ELR (cell line): ENCODE measurements at places on chromosomes 12 and 14.

- DNase-seq = peak; percentile 44
Observed at GRCh38 chr12:8697120-8697475, 693 bp upstream of the RIMKLB start.

GRCh38 chr12:110287986-110288385 lies 6.9 kb downstream of the ATP2A2 start:
- no peak for DNase-seq

GRCh38 chr12:121282072-121282742 lies 14.3 kb downstream of the CAMKK2 start:
- DNase-seq = no peak

GRCh38 chr14:53226553-53226952 lies 73.4 kb upstream of the DDHD1 start:
- DNase-seq = no peak

DNA sequence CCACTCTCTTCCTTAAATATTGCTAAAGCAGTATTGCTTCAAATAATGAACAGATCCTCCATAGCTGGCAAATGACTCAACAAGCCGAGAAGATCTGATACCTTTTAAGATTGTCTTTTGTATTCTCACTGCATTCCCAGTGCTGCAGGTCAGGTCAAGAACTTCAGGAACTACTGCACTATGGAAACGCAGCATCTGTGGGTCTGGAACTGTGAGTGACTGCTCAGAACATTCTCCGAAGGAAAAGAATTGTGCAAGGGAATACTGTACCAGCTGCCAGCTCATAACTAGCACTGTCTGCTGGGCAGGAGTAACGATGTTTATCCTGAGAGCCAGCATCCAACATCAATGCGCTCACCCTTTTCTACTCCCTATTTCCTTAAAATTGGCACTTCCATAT lies 348.0 kb upstream of the SOX5 start:
- DNase-seq = no peak

- DNase-seq = no peak
Observed at GRCh38 chr12:51915951-51916350, 8.6 kb downstream of the ACVRL1 start.

GRCh38 chr14:36884049-36884448 lies 222.4 kb downstream of the PAX9 start:
- no peak for DNase-seq

DNA sequence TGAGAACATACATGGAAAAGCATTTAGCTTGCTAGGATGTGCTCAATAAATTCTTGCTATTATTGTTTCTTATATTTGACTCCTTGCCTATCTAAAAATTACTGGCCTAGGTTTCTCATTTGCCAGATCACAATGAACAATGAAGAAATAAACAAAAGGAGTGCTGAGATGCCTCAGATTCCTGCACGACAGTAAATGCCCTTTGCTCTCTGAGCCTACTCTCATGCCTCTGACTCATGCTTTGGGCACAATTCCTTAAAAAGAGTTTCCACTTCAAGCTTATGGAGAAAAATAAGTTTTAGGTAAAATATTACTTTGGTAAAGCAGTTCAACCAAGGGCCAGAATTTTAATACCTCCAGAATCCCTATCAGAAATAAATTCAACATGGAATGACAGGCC lies 30.9 kb downstream of the GRIN2B start:
- no peak for DNase-seq

DNA sequence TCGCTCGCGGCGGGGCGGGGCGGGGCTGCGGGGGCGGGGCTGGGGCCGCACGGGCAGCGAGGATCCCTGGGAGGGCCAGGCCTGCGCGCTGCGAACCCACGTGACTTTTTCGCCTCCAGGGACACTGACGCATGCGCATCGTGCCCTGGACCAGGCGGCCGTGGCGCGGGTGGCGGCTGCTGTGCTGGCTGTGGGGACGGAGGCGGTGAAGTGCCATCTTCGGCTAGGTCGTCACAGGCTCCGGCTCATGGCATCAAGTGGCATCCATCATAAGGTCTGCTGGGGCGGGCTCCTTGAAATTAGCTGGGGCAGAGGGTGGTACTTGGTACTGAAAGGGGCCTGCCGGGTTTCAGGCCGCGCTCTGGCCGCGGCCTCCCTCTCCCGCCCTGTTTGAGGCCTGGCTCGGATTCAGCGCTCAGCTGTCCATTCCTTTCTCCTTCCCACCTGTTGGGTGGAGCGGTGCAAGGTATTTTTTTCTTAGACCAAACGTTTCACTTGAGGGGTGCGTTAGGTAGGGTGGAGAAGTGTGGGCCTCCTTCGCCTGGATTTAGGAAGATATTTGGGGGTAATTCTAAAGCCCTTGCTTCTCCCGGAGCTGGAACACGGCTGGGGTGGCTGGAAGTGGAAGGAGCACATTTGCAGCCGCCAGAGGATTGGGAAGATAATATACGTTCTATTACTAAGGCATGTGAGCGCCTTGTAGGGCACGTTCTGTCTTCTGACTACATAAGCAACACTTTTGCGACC lies at the start of gene PRPF39:
Gene PRPF39, plus strand, starts transcription at position 141 of the 747 bp plus-strand sequence. CDS start 11,124 bp downstream, outside the sequence.
- DNase-seq = peak; percentile 95

DNA sequence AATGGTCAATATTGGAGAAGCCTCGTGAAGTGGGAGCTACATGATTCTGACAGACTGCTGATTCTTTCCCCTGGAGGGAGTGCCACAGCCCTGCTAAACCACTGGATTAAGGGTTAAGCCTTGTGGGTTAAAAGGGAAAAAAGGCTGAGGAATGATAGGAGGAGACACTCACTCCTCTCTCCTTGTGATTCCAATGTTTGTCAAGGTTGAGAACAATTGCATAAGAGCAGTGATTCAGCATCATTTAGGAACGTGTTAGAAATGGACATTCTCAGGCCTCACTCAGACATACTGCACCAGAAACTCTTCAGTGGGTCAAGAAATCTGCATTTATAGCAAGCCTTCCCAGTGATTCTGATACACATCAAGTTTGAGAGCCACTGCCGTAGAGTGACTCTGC lies 87.8 kb upstream of the GZMB start:
- DNase-seq = no peak

- no peak for DNase-seq
Observed at GRCh38 chr14:34174973-34175372, 224.1 kb upstream of the EGLN3 start.

GRCh38 chr12:65720136-65721130 lies 103.8 kb upstream of the HMGA2 start:
- DNase-seq = peak; percentile 91

DNA sequence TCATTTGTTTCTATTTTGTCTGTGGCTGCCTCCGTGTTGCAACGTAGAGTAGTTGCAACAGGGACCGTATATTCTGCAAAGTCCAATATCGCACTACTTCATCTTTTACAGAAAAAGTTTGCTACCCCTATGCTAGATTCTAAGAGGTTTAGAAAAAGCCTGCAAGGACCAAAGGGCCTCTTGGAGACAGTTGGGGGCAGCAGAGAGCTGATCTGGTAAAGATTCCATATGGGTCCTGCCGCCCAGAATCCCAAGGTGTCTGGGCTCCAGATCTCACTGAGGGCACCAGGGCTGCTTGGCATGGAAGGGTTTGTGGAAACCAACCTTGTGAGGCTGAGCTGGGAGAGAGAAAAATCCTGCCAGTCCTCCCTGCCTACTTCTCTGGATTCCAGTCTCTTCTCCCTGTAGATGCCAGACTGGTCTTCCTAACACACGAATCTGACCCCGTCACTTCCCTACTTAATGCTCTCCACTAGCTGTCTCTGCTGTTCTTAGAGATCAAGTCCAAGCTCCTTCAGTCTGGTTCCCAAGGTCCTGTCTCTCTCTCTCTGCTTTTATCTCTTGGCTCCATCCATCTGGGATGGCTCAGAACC lies 74.6 kb downstream of the GLRX5 start:
- DNase-seq = peak; percentile 68

DNA sequence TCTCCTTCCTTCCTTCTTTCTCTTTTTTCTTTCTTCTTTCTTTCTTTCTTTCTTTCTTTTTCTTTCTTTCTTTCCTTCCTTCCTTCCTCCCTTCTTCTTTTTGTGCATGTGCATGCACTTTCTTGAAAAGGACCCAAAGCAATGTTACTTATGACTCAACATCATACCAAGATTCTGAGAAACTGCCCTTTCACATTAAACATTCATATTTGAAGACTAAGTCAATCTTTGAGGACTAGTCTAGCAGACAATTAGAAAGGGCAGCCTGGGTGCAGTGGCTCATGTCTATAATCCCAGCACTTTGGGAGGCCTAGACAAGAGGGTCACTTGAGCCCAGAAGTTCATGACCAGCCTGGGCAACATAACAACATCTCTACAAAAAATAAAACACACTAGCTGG lies 212.8 kb upstream of the KITLG start:
- DNase-seq = peak; percentile 65

- no peak for DNase-seq
Observed at GRCh38 chr12:47980197-47980596, 16.8 kb downstream of the TMEM106C start.

DNA sequence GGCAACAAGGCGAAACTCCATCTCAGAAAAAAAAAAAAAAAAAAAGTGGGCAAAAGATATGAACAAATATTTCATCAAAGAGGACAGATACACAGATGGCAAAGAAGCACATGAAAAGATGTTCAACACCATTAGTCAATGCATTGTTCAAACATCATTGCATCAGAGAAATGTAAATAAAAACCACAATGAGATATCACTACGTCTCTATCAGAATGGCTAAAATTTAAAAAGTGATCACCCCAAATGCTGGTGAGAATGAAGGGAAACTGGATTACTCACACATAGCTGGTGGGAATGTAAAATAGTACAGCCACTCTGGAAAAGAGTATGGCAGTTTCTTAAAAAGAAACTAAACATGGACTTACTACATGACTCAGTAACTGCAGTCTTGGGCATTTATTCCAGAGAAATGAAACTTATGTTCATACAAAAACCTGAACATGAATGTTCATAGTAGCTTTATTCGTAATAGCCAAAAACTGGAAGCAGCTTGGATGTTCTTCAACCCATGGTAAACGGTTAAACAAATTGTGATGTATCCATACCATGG lies 3.6 kb downstream of the L2HGDH start:
- DNase-seq = peak; percentile 42

DNA sequence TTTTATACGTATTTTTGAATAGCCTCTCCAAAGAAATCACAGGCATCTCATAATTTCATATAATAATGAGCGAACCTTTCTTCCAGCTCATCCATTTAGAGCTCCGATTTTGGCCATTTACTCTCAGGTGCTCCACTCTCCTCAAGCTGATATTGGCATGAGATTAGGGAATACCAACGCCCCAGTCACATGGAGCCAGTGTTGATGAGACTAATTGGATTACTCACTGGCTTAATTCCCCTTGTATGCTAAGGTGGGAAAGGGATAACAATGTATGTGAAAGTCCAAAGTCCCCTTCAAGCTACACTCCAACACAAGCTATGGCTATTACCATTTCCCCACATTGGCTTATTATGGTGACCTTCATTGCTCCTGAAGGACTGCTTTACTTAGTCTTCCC lies 76.6 kb upstream of the NAV3 start:
- no peak for DNase-seq

- DNase-seq = no peak
Observed at GRCh38 chr12:115762936-115763335, 514.6 kb downstream of the MED13L start.

- no peak for DNase-seq
Observed at GRCh38 chr12:111980598-111980997, 32.4 kb downstream of the TMEM116 start.

DNA sequence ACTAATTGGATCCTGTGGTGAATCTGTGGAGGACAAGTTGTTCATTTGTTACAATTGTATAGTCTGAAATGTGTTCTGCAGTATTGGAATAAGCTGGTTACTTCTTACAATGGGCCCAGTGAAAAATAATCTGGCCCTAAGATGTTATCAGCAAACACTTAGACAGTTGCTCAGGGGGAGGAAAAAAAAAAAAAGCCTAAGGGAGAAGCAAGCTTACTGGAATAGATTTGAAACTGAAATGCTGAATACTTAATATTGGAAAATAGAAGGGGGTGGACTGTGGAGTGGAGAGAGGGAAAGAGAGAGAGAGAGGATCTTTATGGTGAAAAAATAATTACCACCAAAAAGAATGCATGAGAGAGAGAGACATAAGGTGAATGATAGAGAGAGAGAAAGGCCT lies 4.0 kb downstream of the FOXG1 start:
- DNase-seq = no peak

DNA sequence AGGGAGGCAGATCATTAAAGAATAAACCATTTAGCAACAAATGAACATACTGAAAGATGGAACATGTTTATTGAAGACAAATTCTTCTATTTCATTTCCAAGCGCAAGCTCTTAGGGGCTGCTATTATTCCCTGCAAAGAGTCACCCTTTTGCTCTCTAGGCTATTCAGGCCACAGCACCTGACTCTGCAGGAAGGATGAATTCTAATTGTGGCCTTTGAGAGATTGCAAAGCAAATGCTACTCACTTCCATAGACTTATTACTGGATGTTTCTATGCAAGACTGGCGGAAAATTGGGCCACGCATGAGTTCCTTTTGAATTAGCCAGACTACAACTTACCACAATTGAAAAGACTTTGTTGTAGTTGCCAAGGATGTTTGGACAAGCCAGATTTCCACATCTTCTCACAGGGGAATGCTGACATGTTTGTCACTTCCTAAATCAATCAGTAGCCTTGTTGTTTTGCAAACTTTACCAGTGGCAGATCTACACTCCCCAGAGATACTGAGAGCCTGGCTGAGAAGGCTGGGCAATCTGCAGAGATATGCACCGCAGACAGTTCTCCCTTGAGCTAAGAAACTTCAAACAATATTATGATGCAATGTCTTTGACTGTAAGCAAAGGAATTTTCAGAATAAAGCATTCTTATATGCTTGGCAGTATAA lies 334.3 kb upstream of the SYT1 start:
- peak; percentile 8 for DNase-seq

- peak; percentile 11 for DNase-seq
Observed at GRCh38 chr12:46872135-46872534, 46.3 kb upstream of the SLC38A4 start.

DNA sequence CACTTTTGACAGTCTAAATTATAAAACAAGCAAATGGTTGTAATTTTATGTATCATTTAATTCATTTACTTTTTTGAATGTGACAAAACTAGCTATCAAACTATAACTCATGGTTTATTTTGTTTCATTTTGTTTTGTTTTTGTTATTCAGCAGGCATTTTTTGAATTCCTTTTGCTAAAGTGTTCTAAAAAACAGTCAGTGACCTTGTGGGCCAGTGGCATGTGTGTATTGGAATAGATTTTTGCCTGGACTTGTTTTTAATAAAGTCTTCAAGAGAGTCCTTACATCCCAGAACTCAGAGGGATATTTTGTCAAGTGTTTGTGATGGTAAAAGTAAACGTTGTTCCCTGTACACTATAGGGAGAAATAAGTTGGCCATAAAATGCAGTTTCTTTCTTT lies 369.7 kb upstream of the SYT1 start:
- peak; percentile 10 for DNase-seq

DNA sequence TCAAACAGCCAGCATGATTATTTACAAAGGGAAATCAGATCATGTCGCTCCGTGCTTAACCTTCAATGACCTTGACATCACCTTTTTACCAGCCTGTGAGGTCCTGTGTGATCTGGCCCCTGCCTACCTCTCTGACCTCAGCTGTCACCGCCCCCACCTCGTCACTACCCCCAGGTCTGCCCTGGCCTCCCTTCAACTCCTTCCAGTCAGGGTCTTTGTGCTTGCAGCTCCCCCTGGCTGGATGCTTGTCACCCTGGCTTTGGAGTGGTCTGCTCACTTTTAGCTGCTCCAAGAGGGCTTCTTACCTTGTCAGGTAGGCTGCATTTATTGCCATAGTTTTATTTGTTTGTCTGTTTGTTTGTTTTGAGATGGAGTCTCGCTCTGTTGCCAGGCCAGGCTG lies 8.2 kb upstream of the MAX start:
- DNase-seq = no peak
